HFFc6 (cell line): ENCODE measurements at places on chromosomes 5 and 9. TPM values are rescaled to one million over a fixed set of nuclear protein-coding genes. Genes with fewer than 3 reads are reported as not detected.

Gene CDX1
- not detected in 3 replicates for total RNA-seq

Gene ANKRD31
- 0.04 to 0.07 TPM in 2 of 3 replicates, not detected in the other for total RNA-seq

Gene BDP1
- total RNA-seq = 13.6 to 15.0 TPM (median 13.7 TPM) in 3 replicates

Gene LECT2
- total RNA-seq = not detected in 3 replicates

Gene CCIN
- total RNA-seq = 0.48 to 2.4 TPM (median 0.71 TPM) in 3 replicates

Gene ITK
- not detected in 3 replicates for total RNA-seq

Gene FOXD4L3
- total RNA-seq = not detected in 3 replicates

DNA sequence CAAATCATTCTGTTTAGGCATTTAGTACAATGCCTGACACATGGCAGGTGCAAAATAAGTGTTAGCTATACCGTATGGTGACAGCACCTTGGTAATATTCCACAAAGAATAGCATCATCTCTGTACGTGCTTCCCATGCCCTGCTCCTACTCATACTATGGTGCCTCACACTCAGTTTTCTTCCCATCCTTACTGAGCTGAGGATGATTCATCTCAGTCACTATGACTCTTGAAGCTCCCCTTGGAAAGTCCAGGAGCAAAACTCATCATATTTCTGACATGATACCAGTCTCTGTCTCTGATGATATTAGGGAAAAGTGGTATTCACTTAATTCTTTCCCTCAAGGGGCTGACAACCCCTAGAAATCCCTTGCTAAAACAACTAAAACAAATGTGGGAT, 423.3 kb downstream of the EFNA5 start:
- no peak for DNase-seq

DNA sequence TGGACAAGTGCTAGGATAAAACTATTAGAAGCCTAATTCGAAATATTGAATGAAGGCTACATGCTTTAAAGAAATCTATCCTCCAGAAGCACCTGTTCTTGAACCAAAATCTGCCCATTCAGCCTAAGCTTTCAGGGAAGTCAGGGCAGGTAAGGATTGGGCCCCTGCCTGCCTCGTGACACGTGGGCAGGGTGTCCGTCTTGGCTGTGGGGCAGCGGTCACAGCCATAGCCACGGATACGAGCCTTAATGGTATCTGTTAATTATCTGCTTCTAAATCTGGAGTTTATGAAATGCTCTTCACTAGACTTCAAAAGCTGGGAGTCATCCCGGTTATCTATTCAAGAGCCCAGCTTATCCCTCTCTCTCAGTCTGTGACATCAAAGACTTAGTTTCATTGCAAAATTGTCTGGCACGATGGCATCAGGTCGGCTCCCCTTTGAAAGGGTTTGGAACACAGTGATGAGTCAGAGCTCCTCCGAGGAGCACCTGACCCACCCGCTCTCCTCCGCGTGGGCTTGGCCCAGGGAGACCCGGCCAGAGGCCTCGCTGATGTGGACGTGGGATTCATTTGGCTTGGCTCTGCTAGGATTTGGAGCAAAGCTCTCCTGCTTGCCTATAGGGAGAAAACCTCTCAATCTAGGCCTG, 135.9 kb downstream of the MACROH2A1 start:
- DNase-seq = no peak

DNA sequence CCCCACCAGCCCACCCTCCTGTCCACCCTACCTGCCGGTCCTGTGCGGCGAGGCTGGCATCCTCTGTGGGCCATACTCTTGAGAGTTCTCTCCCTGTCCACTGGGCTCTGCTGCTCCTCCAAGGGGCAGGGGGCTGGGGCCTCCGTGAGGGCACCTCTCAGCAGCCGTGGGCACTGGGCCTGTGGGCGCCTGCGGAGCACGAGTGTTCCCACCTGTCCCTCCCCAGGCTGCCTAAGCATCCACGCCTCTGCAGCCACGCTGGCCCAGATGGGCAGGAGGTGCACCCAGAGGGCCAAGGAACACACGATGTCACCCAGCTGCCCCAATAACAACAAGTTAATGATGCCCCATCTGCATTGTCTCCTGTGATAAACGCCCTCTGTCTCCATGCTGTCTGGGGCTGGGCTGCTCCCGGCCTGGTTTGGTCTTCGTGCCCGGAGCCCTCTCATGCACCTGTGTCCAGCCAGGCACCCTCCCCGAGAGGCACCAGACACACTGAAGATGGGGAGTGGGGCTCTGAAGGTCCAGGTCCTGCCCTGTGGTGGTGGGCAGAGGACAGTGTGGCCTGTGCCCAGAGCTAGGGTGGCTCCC, 114.5 kb downstream of the RXRA start:
- DNase-seq = no peak

DNA sequence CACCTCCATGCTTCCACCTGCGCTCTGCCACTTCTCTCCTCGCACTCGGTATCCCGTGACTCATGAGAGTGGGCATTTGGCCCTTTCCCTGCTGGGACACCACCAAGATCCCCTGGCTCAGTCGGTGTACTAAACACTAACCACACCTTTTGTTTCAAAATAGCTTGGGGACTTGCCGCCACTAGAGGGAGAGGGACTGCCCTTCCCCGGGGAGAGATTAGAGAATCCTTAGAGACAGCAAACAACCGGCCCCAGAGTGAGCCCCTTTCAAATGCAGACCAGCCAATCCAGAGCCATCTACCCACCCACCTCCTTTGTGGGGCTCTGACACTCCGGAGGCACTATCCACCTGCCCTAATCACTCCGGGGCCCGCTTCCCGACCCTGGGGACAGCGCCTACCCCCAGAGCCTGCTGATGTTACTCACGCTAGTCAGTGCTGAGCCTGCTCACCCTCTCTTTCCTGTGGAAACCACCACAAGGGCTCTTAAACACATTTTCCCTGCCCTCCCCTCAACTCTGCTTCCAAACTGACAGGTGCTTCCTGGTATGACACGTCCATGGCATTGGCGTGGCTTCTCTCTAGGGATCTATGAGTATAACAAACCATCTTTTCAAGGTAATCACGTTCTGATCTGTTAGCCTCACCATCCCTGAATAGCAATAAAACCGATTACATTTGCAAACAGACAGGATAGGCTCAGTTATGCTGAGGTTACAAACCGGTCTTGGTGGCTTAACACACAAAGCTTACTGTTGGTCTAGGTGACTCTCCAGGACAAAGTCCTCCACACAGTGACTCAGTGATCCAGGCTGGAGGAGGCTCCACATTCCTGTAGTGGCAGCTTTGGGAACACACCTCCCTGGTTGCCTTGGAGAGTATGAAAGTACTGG, 180.1 kb upstream of the MVB12B start:
- no peak for DNase-seq

GRCh38 chr9:113769412-113769811, 106.7 kb upstream of the ZNF618 start:
- no peak for DNase-seq

DNA sequence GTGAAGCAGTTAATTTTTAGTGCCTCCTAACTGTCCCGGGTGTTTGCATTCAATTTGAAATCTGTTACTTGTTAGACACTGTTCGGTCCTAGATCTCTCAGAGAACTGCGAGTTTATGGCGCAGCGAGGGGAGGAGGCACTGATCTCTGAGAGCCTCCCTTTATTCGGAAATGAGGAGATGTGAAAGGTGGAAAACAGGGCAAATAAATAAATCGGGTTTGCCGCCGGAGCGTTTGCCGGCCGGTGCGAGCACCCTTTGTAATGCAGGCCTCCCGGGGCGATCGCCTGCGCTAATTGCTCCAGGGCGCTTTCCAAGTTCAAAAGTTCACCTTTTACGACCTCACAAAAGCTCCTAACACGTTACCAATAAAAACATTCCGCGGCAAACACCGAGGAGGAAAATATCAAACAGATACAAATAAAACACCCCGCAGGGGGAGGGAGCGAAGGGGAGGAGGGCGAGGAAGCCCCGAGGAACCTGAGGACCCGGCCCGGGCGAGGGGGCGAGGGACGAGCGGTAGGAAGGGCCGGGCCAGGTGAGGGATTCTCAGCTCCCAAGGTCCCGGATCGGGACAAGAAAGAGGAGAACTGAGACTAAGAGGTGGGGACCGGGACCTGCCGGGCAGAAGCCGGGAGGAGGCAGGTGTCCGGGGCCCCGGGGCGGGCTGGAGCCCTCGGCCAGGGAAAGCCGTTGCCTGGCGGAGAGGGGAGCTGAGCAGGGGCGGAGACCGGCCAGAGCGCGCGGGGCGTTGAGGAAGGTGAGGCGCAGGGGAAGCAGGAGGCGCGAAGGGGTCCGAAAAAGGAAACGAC, 1.4 kb downstream of the NR6A1 start:
- no peak for DNase-seq

DNA sequence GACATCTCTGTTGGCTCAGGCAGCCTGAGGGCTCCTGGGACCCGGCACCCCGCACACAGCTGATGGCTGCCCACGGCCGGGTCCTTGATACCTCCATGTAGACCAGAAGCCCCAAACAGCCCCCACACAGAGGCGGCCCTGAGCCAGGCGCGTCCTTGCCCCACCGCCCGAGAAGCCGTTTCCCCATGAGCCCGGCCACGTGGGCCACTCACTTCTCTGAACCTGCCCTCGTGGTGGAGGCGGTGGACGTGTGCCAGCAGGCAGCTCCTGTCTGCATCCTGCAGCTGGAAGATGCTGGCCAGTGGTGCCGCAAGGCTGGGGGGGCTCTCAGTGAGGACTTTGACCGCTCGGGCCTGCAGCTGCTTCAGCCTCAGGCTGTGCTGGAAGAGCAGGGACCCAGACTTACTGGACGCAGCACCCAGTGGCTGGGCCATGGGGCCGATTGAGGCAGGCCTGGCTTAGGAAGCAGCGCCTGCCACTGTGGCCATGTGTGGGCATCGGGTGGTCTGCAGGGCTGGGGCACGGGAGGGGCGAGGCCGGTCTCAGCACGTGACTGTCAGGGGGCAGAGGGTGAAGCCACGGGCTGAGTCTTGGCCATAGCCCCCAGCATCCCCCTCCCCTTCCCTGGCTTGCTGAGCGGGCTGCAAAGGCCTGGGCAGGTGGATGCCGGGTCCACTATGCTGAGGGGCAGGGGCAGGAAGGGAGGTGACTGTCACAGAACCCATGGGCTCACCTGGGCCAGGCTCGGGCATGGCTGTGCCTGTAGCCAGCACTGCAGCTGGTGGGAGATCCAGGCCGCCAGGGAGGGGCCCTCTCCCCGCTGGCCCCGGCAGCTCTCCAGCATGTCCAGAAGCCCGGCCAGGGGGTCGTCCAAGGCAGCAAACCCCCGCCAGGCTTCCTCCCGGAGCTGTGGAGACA, 50.0 kb downstream of the EXD3 start:
- DNase-seq = no peak

DNA sequence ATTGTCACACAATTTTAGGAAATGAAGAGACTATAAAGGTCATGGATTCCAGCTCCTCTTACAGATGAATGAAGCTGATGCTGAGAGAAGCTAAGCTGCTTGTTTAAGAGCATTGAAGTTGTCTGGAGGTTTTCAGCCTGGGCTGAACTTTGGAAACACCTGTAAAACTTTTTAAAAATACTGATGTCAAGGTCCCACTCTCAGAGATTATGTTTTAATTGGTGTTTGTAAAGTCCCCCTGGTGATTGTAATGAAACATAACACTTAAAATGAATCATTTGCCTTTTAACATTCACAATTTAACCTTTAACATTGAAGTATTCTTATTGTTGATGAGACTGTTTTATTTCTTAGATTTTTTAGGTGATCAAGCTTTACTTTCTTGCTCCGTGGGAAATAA, 16.4 kb downstream of the RAD23B start:
- no peak for DNase-seq

- DNase-seq = no peak
Observed at GRCh38 chr5:21140987-21141386, 1153.0 kb upstream of the CDH18 start.

GRCh38 chr9:37540634-37541033, 35.5 kb downstream of the FBXO10 start:
- no peak for DNase-seq

DNA sequence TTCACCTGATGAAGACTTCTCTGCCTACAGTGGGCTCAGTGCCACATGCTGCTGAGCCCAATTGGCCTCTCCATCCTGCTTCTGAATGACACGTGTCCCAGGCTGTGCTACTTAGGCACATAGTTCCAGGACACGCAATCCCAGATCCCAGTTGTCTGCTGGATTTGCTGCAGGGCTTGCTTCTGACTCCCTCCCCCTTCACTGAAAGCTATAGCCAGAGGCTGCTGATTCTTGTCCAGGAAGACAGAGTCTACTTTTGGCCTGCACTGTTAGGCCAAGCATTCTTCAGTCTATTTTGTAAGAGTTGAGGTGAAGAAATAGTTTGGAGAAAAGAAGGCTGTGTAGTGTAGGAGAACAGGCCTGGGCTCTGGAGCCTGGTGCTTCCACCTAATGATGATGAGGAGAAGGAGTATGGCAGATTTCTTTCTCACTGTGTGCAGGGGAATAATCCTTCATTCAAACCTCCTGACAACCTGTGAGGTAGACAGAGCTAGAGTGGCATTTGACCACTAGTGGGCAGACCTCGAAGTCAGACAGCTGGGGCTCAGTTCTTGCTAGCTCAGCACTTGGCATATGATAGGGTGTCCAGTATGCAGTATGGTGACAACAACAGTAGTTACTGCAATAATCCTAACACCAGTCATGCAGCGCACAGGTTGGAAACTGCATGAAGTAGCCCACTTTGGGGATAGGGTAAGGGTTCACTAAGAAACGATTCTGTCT, 19.5 kb upstream of the ASPN start:
- DNase-seq = peak; percentile 36

- DNase-seq = no peak
Observed at GRCh38 chr9:35757226-35757891, 3.3 kb upstream of the MSMP start.

DNA sequence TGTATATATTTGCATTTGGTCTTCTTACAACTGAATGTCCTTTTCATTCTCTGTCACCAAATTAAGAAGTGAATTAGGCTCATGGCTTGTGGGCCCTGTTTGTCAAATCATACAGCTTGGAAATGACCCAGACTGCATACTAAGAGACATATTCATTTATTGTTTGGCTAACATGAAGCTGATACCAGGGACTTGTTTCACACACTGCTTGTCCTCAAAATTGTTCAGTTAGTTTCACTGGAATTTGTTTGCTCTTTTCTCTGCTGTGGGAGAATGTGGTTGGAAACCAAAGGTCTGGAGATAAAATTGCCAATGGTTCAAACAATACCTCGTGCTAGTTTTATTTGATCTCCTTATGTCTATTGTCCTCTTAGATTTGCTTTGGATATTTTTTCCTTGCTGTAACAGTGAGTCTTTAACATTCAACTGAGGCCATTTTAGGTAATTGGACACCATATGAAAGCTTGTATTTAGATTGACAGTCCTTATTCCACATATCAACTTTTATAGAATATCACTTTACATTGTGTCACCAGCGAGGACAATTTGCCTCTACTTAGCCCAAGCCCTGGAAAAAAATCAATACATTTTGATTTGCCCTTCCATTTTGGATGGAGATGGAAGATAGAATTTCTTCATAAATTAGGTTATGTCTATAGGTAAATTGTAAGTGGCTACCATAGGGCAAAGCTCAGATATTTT, 144.3 kb upstream of the MTAP start:
- DNase-seq = no peak

DNA sequence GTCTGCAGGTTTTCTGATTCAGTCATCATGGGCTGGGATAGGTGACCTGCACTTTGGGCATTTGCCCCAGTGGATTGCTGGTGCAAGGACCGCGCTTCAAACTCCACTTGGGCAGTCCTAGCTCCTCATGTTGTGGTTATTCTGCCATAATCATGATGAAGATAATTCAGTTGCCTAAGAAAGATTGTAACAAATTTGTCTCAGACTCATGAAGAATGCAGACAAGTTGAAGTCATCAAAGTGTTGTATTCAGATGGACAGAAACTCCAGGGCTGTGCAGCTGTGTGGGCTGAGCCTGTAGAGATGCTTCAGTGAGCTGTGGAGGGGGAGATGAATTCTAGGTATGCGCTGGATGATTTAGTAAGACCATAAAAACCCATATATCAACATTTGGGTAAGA, 38.5 kb downstream of the TARS1 start:
- DNase-seq = no peak
